Fibroblast of gingiva (primary cell): ENCODE measurements at places on chromosomes 2 and 18.

DNA sequence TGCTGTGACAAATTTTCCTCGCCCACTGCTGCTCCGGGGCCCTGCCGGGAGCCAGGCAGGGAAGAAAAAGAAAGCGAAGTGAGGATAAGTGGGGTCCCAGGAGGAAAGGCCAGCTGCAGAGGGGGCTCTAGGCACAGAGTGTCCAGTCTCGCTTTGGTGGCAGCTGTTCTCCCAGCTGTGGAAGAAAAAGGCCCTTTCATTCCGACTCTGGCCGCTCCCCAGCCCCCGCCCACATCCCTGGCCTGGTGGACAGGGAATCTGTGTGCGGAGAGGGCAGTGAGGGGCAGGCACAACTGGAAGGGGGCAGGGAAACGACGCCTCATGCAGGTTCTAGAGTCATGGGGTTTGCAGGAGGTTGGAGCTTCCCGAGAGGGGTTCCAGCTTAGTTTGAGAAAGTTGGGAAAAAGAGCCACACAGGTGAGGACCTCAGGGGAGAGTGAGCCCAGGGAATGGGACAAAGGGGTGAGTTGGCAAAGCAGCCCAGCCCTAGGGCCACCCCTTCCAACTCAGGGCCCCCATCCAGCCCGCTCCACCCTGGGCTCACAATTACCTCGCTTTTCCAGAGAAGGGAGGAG, 1.8 kb downstream of the RTKN start:
- DNase-seq, result peak; percentile 55

DNA sequence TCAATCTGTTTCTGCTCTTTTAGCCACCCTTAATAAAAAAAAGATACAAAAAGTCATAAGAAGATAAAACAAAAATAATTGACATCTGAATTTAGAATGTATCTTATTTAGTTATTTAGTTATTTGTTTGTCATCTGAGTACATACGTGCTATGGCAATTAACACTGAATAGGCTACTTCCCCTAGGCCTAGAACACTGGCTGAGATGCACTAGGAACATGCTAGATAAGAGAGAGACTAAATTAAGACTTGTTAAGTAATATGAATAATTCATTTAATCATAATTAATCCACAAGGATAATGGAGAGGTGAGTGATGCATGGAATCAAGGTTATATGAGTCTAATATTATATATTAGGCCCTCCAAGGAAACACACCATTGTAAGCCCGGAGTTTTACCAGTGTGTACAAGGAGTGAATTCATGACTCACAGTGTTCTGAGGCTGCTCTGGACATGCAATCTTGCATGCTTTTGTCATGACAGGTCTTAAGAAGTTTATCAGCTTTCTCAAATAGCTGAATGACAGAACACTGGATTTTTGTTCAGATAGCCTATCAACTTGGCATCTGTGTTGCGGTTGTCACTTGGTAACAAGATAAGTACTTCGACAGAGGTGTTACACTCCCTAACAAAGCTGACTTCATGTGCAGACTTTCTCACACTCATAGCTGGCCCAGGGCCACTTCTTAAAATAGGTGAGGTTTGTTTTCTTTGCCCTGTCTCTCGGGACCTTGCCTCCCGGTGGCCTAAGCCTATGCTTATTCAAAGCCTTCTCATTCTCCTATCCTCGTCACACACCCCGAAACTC, 5.0 kb upstream of the SERPINB2 start:
- peak; percentile 46 for DNase-seq

DNA sequence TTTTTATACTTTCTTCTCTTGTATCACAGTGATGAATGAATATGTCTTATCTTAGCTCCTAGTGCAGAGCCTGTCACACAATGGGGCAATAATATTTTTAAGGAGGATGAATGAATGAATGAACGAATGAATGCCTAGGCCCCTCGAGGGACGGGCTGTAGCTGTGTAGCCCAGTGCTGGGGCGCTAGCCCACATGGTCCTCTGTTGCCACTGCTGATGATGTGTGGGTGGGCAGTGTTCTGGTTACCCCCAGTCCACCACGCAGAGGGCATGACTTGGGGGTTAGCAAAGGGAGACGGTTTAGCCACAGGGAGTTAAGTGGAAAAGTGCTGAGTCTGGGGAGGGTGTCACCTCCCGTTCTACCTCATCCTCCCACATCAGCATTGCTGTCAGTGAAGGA, 134.2 kb downstream of the SMAD7 start:
- DNase-seq, result no peak

DNA sequence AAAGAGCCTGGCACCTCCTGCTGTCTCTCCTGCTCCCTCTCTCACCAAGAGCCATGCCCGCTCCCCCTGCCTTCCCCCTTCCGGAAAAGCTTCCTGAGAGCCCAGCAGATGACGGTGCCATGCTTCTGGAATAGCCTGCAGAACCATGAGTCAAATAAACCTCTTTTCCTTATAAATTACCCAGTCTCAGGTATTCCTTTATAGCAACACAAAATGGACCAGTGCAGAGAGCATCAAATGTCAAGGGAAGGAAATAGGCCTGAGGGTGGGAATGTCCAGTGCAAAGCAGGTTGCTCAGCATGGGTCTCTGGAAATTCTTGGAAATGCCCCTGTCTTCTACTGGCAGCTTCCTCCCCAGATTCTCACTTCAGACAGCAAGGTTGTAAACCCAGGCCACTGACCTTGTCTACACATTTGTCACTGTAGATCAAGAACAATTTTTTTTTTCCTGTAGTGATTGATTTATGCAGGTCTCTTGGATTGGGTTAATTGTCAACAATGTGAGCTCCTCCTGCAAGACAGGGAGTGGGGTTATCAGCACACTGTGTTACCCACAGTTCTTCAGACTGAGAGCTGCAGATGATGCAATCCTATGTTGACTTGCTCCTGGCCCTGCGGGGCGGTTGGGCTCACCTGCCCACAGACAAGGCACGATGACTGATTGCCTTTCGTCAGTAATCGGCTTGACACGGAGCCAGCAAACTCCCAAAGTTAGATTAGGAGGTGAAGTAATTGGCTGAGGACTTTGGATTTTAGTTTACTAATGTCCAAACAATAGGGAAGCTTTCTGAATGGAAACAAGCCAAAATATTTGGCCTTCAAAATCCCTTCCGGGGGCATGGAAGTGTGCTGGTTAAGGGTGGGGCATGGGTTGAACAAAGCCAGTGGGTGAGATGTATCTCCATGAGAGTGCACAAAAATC, 5.4 kb upstream of the BOD1L2 start:
- no peak for DNase-seq
